Smooth muscle cell of trachea (primary cell): ENCODE measurements at places on chromosomes 3 and 15. TPM values are rescaled to one million over a fixed set of nuclear protein-coding genes. Genes with fewer than 3 reads are reported as not detected.

The CGNL1 gene
- total RNA-seq = 0.17 and 0.29 TPM in 2 replicates

The EPHA3 gene
- total RNA-seq = 1.5 and 3.3 TPM in 2 replicates

The SPESP1 gene
- total RNA-seq = 7.8 and 14.0 TPM in 2 replicates

The ARGFX gene
- not detected in 2 replicates for total RNA-seq

The TMEM266 gene
- total RNA-seq = 0.29 and 0.66 TPM in 2 replicates

The ISL2 gene
- 0.58 and 3.6 TPM in 2 replicates for total RNA-seq

The MB21D2 gene
- total RNA-seq = 6.1 and 8.1 TPM in 2 replicates

The LYZL4 gene
- not detected in 2 replicates for total RNA-seq

The CSTA gene
- 2.6 and 7.8 TPM in 2 replicates for total RNA-seq

The KNG1 gene
- total RNA-seq = not detected in 2 replicates

The HRH1 gene
- 17.2 and 35.6 TPM in 2 replicates for total RNA-seq

The GOLGA6B gene
- total RNA-seq = not detected in 2 replicates

The DLG1 gene
- 51.8 and 52.1 TPM in 2 replicates for total RNA-seq

The GOLGA8G gene
- not detected in 2 replicates for total RNA-seq

The C3orf85 gene
- total RNA-seq = not detected in 2 replicates

The ADAMTS9 gene
- 0.66 and 1.5 TPM in 2 replicates for total RNA-seq

The CCDC39 gene
- 0.15 and 0.17 TPM in 2 replicates for total RNA-seq

The ALDH1A2 gene
- total RNA-seq = 2.0 and 2.3 TPM in 2 replicates

The MINDY2 gene
- 23.5 and 24.4 TPM in 2 replicates for total RNA-seq

The ANKRD63 gene
- total RNA-seq = not detected in 2 replicates

The PGBD4 gene
- 2.2 and 2.3 TPM in 2 replicates for total RNA-seq

The GOLGA8J gene
- total RNA-seq = not detected in 2 replicates

The CCR9 gene
- total RNA-seq = not detected in 2 replicates

The ARF4 gene
- total RNA-seq = 183 and 192 TPM in 2 replicates

The SRGAP3 gene
- total RNA-seq = 6.1 and 7.8 TPM in 2 replicates

The PPP2R3A gene
- total RNA-seq = 16.7 and 20.5 TPM in 2 replicates

The SLC51B gene
- 0.66 and 1.5 TPM in 2 replicates for total RNA-seq

The PYGO1 gene
- total RNA-seq = 9.0 and 11.2 TPM in 2 replicates

The CPNE9 gene
- not detected in 2 replicates for total RNA-seq
